ENCODE measurements at places on chromosomes 16 and 17.

DNA sequence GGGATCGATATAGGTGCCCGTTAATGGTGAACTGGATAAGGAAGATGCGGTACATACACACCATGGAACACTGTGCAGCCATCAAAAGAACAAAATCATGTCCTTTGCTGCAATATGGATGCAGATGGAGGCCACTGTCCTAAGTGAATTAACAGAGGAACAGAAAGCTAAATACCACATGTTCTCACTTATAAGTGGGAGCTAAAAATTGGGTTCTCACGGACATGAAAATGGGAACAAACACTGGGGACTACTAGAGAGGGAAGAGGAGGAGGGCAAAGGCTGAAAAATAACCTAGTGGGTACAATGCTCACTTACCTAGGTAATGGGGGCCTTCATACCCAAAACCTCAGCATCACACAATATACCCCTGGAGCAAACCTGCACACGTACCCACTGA is 302.6 kb downstream of the XYLT1 start:
- no peak for DNase-seq

DNA sequence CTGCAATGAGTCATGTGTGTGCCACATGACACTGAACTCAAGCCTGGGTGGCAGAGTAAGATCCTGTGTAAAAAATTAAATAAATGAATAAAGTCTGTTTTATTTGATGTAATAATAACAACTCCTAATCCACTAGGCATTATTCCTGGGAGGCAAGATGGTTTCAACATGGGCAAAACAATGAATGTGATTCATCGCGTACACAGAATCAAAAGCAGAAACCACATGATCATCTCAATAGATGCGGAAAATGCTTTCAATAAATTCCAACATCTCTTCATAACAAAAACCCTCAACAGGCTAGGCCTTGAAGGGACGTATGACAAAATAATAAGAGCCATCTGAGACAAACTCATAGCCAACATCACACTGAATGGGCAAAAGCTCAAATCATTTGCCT is 195.4 kb downstream of the CDH11 start:
- no peak for DNase-seq

DNA sequence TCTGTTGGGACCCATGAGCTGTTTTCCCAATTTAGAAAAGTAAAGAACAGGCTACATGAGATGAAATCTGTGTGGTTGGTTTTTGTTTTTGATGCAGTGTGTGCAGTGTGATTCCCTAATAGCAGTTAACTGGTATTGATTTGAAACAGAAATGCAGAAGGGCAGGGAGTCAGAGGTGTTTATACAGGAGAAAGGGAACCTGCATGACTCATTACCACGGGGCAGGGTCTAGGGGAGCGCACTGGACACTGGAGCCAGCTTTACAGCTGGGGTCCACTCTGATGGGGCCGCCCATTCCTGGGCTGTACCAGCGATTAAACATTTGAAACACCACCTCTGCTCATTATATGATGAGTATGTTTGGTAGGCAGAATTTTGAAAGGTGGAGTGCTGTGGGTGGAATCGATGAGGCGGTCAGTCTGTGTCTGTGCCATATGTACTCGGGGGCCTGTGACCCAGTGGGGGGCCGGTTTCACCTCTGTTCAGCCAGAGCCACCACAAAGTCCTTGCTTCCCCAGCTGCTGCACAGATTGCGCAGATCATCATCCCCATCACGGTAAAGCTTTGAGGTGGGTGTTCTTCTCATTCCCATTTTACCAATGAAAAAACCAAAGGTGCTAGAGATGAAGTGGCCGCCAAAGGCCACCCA is 142.5 kb downstream of the CMIP start:
- DNase-seq = no peak

- DNase-seq = no peak
These were observed 57.7 kb upstream of the NLK start for GRCh38 chr17:27984816-27985215.

- DNase-seq = no peak
These were observed 22.2 kb downstream of the MEAK7 start for GRCh38 chr16:84482001-84482891.

DNA sequence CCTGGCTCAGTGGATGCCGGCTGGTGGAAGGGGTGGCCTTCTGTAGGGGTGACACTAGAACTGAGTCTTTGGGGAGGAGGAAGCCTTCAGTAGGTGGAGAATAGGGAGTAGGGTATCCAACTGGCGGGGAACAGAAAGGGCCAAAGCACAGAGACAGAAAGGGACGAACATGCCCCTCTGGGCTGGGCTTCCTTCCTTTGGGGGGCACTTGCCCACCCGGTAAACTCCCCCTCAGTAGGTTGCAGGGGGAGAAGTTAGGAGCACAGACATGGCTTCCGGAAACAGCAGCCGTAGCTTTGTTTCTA is 774 bp downstream of the ENGASE start:
- no peak for DNase-seq

DNA sequence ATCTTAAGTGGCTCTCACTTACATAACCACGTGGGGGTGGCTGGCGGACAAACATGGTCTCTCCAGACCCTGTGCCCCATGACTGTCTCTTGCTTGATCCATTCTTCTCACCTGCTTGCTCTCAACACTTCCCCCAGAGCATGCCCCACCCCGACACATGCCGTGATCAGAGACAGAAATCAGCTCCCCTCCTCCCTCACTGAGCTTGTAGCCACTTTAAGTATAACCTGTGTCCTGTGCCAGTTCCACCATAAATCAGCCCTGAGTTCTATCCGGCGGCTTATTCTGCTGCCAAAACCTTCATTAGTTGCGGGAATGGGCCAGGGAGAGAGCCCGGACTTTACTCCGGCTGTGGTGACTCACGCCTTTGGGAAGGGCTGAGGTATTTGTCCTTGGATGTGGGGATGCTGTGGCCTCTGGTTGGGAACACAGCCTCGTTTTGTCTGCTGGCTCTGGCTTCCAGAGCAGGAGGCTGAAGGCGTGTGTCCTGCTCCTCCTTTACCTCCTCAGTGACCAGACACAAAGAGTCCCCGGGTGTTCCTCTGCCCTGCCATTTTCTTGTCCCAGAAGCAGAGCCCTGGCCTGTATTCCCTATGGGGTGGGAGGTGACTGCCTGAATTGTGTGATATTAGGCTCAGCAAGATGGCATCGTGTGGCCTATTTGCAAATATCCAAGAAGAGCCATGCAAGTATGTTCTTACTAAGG is 21.1 kb downstream of the ANKRD40 start:
- DNase-seq = no peak

Measured in activated gamma-delta T cell treated with Interleukin-2 at 50 U/mL for 16 hours (primary cell).